ENCODE measurements at places on chromosomes 3 and 15. TPM values are rescaled to one million over a fixed set of nuclear protein-coding genes. Genes with fewer than 3 reads are reported as not detected.

GRCh38 chr3:64267721-64268604 lies 42.7 kb upstream of the PRICKLE2 start:
- ATAC-seq = peak; percentile 60

DNA sequence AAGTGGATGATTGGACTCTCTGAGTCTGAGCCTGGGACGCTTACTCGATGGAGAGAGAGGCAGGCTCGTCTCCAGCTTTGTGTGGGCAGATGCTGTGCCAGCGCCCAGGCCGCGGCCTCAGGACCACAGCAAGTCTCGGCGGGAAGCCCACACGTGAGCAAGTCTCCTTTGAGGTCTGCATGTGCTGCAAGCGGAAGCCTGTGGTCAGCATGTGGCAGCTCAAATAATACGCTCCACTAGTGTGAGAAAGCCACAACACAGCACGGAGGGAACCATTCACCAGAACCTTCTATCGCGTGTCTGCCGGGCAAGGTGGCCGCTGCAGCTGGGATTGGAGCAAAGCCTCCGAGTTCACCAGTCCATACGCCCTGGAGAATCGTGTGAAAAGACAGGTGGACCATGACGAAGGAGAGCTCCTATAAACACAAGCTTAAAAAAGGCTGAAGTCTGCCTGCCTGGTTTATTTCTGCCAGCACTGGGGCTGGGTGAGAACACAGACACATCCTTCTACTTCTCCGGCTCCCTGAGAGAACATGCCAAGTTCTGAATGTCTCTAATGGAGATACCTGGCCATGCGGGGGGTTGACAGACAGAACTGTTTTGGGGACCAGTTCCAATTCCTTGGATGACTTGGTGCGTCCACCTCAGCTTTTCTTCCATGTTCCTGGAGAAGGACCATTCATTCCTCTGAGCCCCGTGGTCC lies 82.0 kb upstream of the LRIG1 start:
- no peak for ATAC-seq

The SLC15A2 gene
- 3.8 TPM for total RNA-seq

DNA sequence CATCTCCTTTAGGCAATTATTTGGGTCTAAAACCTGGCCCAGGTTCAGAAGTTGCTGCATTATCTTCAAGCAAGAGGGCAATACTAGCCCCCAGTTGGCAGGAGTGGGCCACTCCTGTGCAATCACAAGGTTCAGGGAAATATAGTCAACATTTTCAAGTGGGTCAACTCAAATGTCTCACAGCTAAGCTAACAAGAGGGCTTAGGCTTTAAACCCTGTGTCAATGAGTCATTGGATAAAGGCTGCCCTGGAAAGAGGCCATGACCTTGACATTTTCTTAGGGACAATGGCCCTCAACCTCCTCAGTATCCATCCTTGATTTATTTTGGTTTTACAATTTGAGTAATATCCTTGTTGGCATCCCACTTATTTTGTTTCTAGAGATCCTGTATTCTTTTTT lies 73.5 kb upstream of the DCP1A start:
- no peak for ATAC-seq

DNA sequence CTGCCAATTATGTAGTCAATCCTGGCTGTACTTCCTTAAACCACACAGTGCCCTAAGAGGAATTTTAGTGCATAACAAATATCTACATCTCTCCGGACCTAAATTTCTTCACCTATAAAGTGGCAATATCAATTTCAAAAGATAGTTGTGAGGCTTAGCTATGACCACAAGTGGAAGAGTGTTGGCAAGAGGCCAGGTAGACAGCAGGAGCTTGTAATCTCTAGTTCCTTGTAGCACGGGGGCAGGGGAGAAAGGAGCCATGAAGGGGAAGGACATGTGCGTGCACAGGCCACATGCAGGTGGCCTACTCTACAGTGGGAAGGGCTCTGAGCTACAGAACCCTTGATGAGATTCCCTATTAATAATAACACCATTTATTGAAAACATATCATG lies 269.7 kb downstream of the ABHD5 start:
- ATAC-seq = no peak

The USP50 gene
- total RNA-seq = not detected

Data from esophagus mucosa (tissue), 1 donor.